Stomach (tissue), 19 donors: ENCODE measurements at places on chromosomes 1 and 21. TPM values are rescaled to one million over a fixed set of nuclear protein-coding genes. Genes with fewer than 3 reads are reported as not detected.

The FCRL1 gene
- polyA plus RNA-seq = not detected

The PRCC gene
- polyA plus RNA-seq = 39.1 TPM

The GBP3 gene
- polyA plus RNA-seq = 6.4 TPM

The PLCH2 gene
- polyA plus RNA-seq = 0.75 TPM

The VASH2 gene
- 0.92 TPM for polyA plus RNA-seq

The PRELP gene
- 29.5 TPM for polyA plus RNA-seq

The HTR6 gene
- not detected for polyA plus RNA-seq

The RAB3B gene
- polyA plus RNA-seq = 0.31 TPM

The SPRR3 gene
- 932 TPM for polyA plus RNA-seq

The MCOLN2 gene
- polyA plus RNA-seq = 2.0 TPM

The OR2AJ1 gene
- not detected for polyA plus RNA-seq

The FCAMR gene
- polyA plus RNA-seq = 0.30 TPM

The AKNAD1 gene
- not detected for polyA plus RNA-seq

The RBP7 gene
- polyA plus RNA-seq = 18.8 TPM

The SLFNL1 gene
- 0.31 TPM for polyA plus RNA-seq

The IGSF9 gene
- polyA plus RNA-seq = 8.2 TPM

The LAMC2 gene
- polyA plus RNA-seq = 2.0 TPM

- H3K27ac ChIP-seq = peak overlapping the region; percentile 77
- no peaks in the 10 kb centered on the region for H3K27me3 ChIP-seq
- peak; percentile 35 for DNase-seq
- no peaks in the 10 kb centered on the region for H3K36me3 ChIP-seq
- peaks cover 39% of the 10 kb centered on the region for H3K4me1 ChIP-seq
- H3K4me3 ChIP-seq = peak overlapping the region; percentile 53
Observed at GRCh38 chr1:108560189-108560873, 431 bp downstream of the EEIG2 start.

DNA sequence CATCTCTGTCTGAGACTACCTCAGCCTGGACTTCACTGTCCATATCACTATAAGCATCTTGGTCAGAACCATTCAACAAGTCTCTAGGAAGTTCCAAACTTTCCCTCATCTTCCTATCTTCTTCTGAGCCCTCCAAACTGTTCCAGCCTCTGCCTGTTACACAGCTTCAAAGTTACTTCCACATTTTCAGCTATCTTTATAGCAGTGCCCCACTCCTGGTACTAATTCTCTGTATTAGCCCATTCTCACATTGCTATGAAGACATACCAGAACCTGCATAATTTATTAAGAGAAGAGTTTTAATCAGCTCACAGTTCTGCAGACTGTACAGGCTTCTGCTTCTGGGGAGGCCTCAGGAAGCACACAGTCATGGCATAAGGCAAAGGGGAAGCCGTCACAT lies 15.7 kb upstream of the DPH5 start:
- no peak overlapping the region for H3K27ac ChIP-seq
- no peak overlapping the region for H3K4me3 ChIP-seq
- DNase-seq = no peak
- peaks cover 5% of the 10 kb centered on the region for H3K36me3 ChIP-seq
- H3K27me3 ChIP-seq = no peaks in the 10 kb centered on the region

DNA sequence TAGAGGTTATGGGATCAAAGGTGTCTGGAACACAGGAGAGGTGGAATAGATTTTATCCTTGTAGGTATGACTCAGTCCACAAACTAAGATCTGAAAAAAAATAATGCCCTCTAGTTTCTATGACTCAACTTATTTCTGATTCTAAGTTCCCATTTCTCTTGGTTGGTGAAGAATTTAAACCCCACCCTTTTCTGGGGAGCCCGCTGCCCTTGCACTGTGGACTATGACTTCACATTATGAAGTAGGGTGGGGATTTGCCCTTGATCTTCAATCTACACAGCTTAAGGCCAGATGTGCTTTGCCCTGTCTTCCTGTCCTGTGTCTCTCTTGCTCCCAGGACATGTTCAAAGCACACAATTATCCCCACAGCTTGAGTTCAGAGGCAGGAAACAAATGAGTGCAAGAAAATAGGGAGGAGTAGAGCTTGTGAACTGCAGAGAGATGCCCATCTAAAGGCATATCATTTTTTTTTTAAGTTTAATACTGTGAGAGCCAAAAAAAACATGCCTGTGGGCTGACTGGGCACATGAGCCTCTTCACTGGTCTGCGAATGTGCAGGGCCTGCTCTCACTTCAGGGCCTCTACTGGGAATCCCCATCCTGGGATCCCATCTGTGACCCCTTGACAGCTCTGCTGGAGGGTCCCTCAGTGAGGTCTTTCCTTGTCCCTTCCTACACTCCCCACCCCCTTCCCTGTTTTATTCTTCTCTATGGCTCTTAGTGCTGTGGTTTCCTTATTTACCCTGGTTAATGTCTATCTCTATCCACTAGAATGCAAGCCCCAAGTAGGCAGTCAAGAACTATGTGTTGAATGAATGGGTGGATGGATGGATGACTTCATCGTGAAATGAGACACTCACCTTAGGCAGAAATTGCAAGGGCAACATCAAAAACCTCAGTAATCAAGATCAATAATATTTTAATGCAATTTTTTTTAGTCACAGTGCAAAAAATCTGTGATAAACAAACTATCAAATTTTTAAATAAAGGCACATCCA lies 61.5 kb downstream of the CD58 start:
- peak overlapping the region; percentile 59 for H3K27ac ChIP-seq
- DNase-seq = no peak

DNA sequence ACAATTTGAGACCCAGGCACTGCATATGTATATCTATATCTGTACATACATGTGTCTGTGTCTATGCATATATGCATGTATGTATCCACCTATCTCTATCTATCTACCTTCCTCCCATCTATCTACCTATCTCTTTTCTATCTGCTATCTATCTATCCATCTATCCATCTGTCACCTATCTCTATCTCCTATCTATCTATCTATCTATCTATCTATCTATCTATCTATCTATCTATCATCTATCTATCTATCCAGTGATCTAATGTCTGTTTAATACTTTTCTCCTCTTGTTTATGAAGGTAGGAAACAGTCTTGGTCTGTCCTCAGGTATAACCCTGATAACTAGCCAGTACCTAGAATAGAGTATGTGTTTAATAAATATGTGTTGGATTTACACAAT lies 25.9 kb downstream of the TNNT2 start:
- H3K4me1 ChIP-seq = no peaks in the 10 kb centered on the region
- no peaks in the 10 kb centered on the region for H3K36me3 ChIP-seq
- H3K27me3 ChIP-seq = peaks cover 10% of the 10 kb centered on the region
- no peak for DNase-seq

DNA sequence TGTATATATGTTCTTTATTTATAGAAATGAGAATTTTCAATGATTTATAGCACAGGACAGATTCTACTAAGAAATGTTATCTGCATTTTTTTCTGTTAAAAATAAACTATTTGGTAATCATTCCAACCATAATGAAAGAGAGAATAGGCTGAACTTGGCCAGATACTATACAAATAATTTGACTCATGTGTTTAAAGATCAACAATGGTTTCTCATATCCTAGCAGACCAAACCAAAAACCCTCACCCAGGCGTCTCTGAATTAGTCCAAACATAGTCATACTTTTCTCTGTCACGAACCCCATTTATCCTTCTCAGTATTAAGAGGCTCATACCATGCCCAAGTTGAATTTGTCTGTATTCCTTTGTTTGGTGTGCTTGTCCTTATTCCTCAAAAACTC lies 40.3 kb downstream of the RPE65 start:
- H3K27me3 ChIP-seq = no peaks in the 10 kb centered on the region
- no peak for DNase-seq
- H3K4me1 ChIP-seq = no peaks in the 10 kb centered on the region

- DNase-seq = no peak
- H3K27ac ChIP-seq = no peak overlapping the region
- no peak overlapping the region for H3K4me3 ChIP-seq
- no peaks in the 10 kb centered on the region for H3K36me3 ChIP-seq
- H3K4me1 ChIP-seq = no peaks in the 10 kb centered on the region
Observed at GRCh38 chr21:27261676-27262075, 294.8 kb upstream of the ADAMTS5 start.

GRCh38 chr1:39524591-39525365 lies 33.3 kb downstream of the BMP8A start:
- no peaks in the 10 kb centered on the region for H3K27me3 ChIP-seq
- no peak overlapping the region for H3K27ac ChIP-seq
- DNase-seq = no peak

DNA sequence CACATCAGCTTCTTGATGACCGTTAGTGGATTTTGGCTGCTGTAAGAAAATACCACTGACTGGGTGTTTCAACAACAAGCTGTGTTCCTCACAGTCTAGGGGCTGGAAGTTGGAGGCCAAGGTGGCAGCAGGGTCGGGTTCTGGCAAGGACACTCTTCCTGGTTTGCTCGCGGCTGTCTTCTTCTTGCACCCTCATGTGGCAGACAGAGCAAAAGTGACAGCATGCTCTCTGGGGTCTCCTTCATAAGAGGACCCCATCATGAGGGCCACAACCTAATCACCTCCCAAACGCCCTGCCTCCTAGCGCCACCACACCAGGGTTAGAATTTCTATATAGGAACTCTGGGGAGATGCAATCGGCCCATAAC lies 18.6 kb upstream of the TSPEAR start:
- H3K4me3 ChIP-seq = no peak overlapping the region
- H3K36me3 ChIP-seq = no peaks in the 10 kb centered on the region
- H3K4me1 ChIP-seq = no peaks in the 10 kb centered on the region
- DNase-seq = no peak
- H3K27me3 ChIP-seq = peaks cover 63% of the 10 kb centered on the region
- H3K27ac ChIP-seq = no peak overlapping the region

GRCh38 chr1:244280201-244280600 lies 171.5 kb downstream of the ADSS2 start:
- no peak for DNase-seq
- no peaks in the 10 kb centered on the region for H3K4me1 ChIP-seq
- H3K36me3 ChIP-seq = no peaks in the 10 kb centered on the region
- H3K27me3 ChIP-seq = no peaks in the 10 kb centered on the region

- H3K27me3 ChIP-seq = no peaks in the 10 kb centered on the region
- H3K4me1 ChIP-seq = peaks cover 11% of the 10 kb centered on the region
- H3K4me3 ChIP-seq = no peak overlapping the region
- H3K27ac ChIP-seq = peak overlapping the region; percentile 83
Observed at GRCh38 chr1:182172699-182173098, 111.2 kb upstream of the ZNF648 start.

- DNase-seq = peak; percentile 68
- no peak overlapping the region for H3K4me3 ChIP-seq
- H3K4me1 ChIP-seq = peaks cover 19% of the 10 kb centered on the region
Observed at GRCh38 chr1:110190282-110190929, 19.7 kb upstream of the KCNC4 start.

GRCh38 chr1:7407980-7408770 lies 362.9 kb upstream of the VAMP3 start:
- H3K4me1 ChIP-seq = no peaks in the 10 kb centered on the region
- H3K36me3 ChIP-seq = no peaks in the 10 kb centered on the region
- peak; percentile 19 for DNase-seq
- H3K27me3 ChIP-seq = no peaks in the 10 kb centered on the region
- no peak overlapping the region for H3K4me3 ChIP-seq

- no peaks in the 10 kb centered on the region for H3K27me3 ChIP-seq
- DNase-seq = no peak
- peak overlapping the region; percentile 32 for H3K27ac ChIP-seq
- H3K4me1 ChIP-seq = peaks cover 21% of the 10 kb centered on the region
- no peak overlapping the region for H3K4me3 ChIP-seq
- peaks cover 57% of the 10 kb centered on the region for H3K36me3 ChIP-seq
Observed at GRCh38 chr1:109626682-109627408, 7.2 kb downstream of the AMPD2 start.

GRCh38 chr1:94739521-94740061 lies 80.6 kb upstream of the SLC44A3 start:
- H3K4me3 ChIP-seq = no peak overlapping the region
- H3K4me1 ChIP-seq = peaks cover 31% of the 10 kb centered on the region
- peak overlapping the region; percentile 7 for H3K27ac ChIP-seq
- no peaks in the 10 kb centered on the region for H3K36me3 ChIP-seq
- DNase-seq = no peak
- no peaks in the 10 kb centered on the region for H3K27me3 ChIP-seq

GRCh38 chr1:44788120-44788860 lies at the start of gene BEST4:
Gene BEST4, minus strand, starts transcription at chr1:44788170. Its CDS starts 465 bp downstream, at chr1:44787705.
- H3K27me3 ChIP-seq = no peaks in the 10 kb centered on the region
- H3K36me3 ChIP-seq = no peaks in the 10 kb centered on the region
- no peak within 1 kb of the TSS for H3K4me3 ChIP-seq
- peak within 1 kb of the TSS; percentile 72 for H3K27ac ChIP-seq
- no peak for DNase-seq
